ENCODE measurements at places on chromosomes 11 and 22.

DNA sequence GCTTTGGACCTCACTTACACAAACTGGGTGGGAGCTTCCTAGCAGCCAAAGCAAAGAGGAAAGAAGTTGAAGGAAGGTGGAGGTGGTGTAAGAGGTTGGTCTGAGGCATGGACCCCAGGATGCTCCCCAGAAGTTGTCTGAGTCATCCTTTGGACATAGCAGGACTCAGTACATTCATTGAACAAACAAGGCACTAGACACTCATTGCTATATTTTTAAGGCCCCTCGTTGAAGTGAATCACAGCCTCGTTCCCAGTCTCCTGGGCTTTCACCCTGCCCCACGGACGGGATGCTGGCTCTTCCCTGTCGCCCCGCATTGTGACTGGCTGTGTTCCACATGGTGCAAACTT is 95.9 kb upstream of the FGF3 start:
- no peak for DNase-seq

GRCh38 chr11:31676280-31676982 is 134.7 kb downstream of the PAX6 start:
- DNase-seq: no peak

DNA sequence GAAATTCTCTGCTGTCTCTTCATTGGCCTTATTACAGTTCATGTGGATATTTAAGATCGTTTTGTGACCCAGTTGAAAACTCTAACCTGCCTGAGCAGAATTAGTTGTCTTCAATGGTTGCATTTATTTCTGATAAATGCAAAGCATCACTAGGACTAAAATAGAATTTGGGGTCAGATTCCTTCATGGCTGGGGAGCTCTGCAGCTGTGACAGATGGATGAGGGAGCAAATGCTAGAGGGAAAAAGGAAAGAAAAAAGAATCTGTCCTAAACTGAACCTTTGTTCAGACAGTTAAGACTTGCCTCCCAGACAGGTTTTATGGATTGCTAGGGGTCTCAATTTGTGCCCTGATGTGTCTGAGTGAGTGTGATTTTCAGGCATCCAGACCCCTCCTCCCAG is 113.0 kb downstream of the SYT9 start:
- no peak for DNase-seq

DNA sequence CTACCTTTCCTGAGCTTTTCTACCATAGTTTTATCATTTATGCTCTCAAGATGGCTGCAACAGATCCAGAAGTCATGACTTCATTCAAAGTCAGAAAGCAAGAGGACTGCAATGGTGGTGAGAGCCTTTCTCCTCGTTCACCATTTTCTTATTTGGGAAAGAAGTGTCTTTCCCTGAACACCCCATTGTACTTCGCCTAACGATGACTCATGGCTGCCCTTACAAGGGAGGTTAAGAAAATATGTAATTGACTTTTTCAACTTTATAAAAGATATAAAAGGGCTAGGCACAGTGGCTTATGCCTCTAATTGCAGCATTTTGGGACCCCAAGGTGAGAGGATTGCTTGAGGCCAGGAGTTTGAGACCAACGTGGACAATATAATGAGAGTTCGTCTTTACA is 541.7 kb downstream of the METTL15 start:
- no peak for DNase-seq

- DNase-seq: no peak
Measured at GRCh38 chr11:69308491-69308911, 14.5 kb downstream of the MYEOV start.

GRCh38 chr11:69416762-69417698 is 64.4 kb upstream of the LINC01488 start:
- DNase-seq: peak; percentile 21

GRCh38 chr11:27563201-27563600 is 56.6 kb upstream of the LIN7C start:
- DNase-seq: peak; percentile 28

- peak; percentile 6 for DNase-seq
Measured at GRCh38 chr22:29004647-29005371, 56.8 kb downstream of the C22orf31 start.

DNA sequence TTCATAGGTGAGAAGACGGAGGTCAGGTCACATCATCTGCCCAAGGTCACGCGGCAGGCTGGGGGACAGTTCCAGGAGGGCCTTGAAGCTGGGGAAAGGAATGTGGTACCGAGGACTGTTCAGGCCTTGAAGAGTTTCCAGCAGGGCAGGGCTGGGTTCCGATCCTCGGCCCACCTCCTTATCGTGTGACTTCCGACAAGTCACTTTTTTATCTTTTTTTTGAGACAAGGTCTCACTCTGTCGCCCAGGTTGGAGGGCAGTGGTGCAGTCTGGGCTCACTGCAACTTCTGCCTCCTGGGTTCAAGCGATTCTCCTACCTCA is 623 bp downstream of the NDUFS8 start:
- no peak for DNase-seq

- DNase-seq: no peak
Measured at GRCh38 chr22:25874327-25874726, 132.3 kb downstream of the MYO18B start.

- no peak for DNase-seq
Measured at GRCh38 chr11:36948460-36949127, 350.6 kb upstream of the RAG2 start.

GRCh38 chr11:103798446-103798845 is 238.0 kb upstream of the DDI1 start:
- DNase-seq: peak; percentile 38

- DNase-seq: peak; percentile 22
Measured at GRCh38 chr22:41523464-41524221, 20.6 kb downstream of the POLR3H start.

- DNase-seq: no peak
Measured at GRCh38 chr22:35195821-35196220, 61.5 kb upstream of the HMGXB4 start.

- peak; percentile 55 for DNase-seq
Measured at GRCh38 chr22:37290737-37291136, 8.4 kb downstream of the CYTH4 start.

GRCh38 chr11:130313383-130314183 is 1.1 kb downstream of the ZBTB44 start:
- DNase-seq: no peak

GRCh38 chr22:47816863-47817210 is 1054.4 kb downstream of the TBC1D22A start:
- no peak for DNase-seq

DNA sequence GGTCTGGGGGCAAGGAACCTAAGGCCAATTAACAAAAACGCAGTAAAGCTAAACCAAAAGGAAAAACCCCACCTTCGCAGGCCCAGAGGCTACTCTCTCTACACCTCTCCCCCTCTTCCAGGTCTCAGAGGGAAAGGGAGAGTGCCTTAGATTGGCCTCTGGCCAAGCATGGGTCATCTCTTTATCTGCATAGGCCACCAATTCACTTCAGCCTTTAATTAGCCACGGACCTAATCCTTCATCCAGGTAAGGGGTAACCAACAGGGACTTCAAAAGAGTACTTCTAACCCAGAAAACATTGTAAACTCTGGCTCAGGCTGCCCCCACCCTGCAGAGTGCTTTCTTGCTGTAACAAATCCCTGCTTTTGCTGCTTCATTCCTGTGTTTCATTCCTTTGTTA is 9.4 kb downstream of the VSTM5 start:
- no peak for DNase-seq

DNA sequence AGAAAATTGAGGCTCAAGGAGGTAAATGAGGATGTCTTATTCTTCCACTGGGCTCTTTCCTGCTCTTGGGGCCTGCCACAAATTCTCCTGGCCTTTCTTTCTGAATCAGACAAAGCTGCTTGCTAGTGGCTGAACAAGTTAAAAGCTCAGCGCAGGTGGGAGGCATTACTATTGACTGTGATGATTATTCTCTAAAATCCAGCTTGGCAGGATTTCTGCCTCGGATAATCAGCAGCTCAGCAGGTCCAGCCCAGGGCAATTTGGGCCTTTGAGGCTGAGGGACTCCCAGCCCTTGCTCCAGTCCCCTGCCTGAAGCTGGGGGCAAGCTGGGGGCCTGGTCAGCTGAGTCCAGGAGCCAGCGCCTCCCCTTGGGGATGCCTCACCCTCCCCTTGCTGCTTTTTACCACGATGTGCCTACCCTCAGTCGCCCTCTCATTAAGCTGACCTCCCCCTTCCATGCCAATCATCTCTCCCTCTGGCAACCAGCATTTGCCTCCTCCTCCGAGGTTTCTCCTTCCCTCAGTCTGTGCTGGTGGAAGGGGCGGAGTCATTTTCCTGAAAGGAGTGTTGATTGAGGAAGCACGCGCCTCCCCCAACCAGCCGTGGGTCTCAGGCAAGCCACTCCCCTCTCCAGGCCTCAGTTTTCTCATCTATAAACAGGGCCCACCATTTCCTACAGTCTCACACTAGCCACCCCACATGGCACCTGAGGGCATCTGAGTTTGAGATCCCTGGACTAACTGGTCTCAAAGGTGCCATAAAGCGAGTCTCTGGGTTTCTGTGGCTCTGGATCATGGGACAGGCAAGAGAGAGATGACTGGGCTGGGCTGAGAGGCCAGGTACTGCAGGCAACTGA is 60.6 kb upstream of the PRDM11 start:
- DNase-seq: no peak

GRCh38 chr22:27218012-27218920 is 560.9 kb downstream of the MIAT start:
- no peak for DNase-seq

- peak; percentile 45 for DNase-seq
Measured at GRCh38 chr11:92841719-92842118, 127.7 kb upstream of the MTNR1B start.

- DNase-seq: peak; percentile 94
Measured at GRCh38 chr11:29282088-29282487, 734.7 kb downstream of the KCNA4 start.

DNA sequence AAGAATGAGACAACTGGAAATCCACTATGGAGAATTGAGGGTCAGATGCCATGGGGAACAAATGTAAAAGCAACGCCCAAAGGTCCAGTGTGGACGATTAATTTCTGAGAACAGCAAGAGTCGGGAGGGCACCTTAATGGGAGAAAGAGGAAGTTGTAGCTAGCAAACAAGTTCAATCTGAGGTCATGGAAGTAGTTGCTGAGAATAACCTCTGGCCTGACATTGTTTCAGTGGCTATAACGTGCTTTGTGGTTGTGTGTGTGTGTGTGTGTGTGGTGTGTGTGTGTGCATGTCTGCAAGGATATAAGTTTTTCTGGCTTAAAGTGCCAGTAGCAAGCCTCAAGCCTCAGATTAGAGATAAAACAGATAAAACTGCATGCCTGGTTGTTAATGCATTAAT is 1630.1 kb upstream of the TENM4 start:
- no peak for DNase-seq

DNA sequence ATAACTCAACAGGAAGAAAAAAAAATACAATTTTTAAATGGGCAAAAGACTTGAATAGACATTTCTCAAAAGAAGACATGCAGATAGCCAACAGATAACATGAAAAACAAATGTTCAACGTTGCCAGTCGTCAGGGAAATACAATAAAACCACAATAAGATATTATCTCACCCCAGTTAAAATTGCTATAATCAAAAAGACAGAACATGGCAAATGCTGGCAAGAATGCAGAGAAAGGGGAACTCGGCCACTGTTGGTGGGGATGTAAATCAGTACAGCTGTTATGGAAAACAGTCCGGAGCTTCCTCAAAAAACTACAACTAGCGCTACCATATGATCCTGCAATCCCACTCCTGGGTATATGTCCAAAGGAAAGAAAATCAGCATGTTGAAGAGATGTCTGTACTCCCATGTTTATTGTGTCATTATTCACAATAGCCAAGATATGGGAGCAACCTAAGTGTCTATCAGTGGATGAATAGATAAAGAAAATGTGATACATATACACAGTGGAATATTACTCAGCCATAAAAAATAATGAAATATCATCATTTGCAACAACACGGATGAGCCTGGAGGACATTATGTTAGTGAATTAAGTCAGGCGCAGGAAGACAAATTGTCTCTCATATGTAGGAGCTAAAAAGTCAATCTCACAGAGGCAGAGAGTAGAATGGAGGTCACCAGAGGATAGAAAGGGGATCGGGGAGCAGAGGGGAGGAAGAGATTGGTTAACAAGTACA is 12.2 kb upstream of the CYTH4 start:
- DNase-seq: no peak

- peak; percentile 42 for DNase-seq
Measured at GRCh38 chr11:73121692-73122091, 20.4 kb downstream of the FCHSD2 start.

DNA sequence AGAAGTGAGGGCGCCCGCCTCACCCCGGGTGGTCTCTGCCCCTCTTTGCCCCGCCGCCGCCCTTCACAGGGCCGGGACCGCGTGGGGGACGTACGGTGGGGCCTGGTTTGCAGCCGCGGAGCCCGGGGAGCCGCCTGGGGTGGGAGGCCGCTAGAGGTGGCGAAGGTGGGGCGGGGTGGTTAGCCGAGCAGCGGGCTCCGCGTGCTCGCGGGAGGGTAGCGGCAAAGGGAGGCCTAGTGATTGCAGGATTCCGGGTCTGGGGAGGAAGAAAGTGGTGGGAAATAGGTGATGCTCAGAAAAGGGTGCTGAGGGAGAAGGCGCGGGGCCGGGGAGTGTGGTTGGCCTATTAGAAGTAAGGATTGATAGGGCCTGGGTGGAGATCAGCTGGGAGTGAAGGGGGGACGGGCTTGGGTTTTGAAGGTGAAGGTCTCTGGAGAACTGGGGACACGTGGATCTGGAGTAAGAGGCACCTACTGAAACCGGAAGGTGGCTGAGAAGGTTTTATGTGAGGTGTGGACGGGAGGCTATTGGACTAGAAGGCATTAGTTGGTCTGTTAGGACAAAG is 571 bp downstream of the FAR1 start:
- peak; percentile 8 for DNase-seq

GRCh38 chr22:39622881-39623367 is 52.4 kb downstream of the CACNA1I start:
- peak; percentile 13 for DNase-seq

DNA sequence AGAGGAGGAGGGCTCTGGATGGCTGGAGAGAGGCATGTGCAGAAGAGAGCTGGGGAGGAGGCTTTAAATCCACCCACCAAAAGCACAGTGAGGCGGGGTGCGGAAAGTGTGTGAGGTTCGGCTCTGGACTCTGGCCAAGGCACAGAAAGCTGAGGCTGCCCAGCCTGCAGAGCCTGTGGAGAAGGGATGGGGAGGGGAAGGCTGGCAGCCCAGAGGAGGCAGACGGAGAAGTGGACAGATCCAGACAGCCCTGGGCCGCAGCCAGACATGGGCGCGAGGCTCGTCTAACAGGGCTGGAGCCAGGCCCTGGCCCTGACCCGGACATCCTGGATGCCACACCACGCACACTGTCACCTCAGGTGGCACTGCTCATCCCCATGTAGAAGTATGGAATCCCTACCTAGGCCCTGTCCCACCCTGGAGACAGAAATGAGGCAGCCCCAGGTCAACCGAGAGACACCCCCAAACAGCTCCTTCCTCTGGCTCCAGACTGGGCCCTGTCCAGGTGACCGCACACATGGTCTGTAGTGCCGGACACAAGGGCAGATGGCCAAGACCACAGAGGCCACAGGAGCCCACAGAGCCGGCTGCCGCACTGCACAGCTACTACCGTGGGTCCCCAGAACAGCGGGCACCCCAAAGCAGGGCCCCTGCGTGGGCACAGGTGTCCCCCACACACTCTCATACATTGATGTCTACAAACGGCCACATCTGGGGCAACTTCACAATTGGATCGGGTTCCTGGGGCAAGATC is 16.6 kb upstream of the MOB2 start:
- no peak for DNase-seq

Data from fibroblast of skin of abdomen (primary cell).